CD4-positive, alpha-beta T cell treated with Interleukin-12 subunit alpha and Interleukin-12 subunit beta, for 1 hour (primary cell): ENCODE measurements at places on chromosomes 16 and 17.

DNA sequence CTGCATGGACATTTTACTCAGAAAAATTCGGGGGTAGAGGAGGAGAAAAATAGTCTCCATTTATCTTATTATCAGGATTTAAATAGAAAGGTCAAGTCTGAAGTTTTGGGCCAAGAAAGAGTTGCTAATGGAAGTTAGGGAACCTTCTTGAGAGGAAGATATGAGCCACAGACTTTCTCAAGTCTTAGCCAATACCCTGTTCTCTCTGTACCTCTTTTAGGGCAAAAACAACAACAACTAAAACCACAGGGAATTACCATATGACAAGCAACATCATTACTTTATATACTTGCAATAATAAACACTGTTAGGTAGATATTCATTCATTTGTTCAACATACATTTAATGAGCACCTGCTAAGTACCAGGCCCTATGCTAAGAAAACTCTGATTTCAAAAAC, 282.2 kb upstream of the CDH5 start:
- DNase-seq: no peak

DNA sequence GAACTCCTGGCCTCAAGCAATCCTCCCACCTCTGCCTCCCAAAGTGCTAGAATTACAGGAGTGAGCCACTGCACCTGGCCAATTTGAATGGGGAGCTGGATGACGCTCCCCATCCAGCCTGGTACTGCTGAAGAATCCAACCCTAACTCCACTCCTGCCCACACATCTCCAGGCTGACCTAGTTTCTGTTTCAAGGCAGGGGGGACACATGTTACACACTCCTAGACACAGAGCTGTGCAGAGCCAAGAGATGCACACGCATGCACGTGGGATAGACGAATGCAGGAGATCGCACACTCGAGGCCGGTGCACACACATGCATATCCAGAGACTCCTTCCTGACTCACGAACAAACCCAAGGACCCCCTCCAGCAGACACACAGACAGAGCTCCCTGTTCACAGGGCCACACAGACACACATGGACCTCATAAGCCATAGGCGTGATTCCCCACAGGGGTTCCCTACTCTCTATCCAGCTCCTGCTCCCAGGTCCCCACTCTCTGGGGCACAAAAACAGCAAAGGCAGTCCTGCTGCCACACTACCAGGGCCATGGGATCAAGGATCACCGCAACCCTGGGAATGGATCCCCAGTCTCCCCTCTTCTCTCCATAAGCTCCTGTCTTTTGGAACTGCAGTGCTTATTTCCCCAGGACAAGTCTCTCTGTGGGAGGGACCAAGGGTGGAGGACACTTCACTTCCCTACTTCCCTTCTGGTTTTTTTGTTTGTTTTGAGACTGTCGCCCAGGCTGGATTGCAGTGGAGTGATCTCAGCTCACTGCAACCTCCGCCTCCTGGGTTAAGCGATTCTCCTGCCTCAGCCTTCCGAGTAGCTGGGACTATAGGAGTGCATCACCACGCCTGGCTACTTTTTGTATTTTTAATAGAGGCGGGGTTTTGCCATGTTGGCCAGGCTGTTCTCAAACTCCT, 14.4 kb downstream of the EPOP start:
- DNase-seq: no peak

DNA sequence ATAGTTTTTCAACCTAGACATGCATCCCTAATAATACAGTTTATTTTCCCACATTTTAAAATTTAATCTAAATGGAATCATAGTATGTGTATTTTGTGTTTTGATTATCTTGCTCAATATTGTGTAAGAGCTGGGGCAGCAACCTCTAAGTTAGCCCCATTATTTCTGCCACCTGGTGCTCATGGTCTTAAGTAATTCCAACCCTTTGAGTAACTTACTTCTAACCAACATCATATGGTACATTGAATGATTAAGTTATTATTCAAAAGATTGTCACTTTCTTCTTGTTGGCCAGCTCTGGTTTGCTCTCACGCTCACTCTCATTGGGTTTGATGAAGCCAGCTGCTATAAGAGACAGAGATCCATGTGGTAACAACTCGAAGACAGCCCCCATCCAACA, 3.9 kb upstream of the KRTAP4-3 start:
- no peak for DNase-seq

- no peak for DNase-seq
These were observed 11.7 kb upstream of the TAOK1 start for GRCh38 chr17:29378500-29378899.

DNA sequence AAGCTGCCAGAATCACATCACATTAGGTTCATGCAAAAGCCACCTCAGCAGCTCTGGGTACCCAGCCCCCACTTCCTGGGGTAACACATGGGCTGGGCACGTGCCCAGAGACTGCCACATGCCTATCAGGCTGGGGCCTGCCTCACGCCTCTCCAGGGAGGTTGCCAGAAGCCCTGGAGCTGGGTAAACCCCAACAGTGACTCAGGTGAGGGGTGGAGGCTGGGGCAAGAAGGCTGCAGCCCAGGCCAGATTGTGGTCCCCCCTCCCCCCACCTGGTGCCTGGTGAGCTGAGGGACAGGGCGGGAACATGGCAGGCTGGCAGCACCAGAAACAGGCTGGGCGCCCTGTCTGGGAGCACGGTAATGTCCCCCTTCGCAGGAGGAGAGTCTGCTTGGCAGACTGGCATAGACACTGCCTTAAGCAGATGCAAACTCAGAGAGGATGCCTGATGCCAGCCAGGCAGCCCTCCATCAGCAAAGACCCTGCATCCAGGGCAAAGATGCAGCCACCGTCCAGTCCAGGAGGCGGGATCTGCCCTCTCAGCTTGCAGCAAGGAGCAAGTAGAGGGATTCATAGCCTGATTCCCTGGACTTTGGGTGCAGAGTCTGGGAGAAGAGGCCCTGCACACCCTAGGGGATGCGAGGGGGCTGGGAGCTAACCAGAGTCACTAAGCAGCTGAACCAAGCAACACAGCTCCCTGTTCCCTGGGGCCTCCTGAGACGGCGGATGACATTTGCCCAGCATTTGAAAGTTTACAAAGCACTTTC, 28.8 kb downstream of the NGFR start:
- no peak for DNase-seq

- DNase-seq: no peak
These were observed 17.5 kb downstream of the GUCY2D start for GRCh38 chr17:8019665-8020650.

DNA sequence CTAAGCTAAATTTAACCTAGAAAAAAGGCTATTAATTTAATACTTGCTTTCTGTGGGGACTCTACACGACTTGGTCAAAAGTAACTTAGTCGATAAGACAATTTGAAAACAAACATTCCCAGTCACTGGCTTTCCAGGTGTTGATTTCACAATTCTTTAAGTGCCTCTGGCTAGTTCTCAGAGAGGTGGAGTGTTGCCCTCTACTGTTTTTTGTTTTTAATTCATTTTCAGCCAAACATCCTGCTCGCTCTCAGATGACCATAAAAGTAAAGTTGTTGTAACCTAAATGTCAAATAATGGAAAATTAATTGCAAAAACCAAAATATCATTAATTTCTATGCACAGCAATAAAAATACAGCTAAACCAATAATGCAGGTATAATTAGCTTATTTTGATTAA, 107.1 kb downstream of the MYO1D start:
- DNase-seq: no peak

DNA sequence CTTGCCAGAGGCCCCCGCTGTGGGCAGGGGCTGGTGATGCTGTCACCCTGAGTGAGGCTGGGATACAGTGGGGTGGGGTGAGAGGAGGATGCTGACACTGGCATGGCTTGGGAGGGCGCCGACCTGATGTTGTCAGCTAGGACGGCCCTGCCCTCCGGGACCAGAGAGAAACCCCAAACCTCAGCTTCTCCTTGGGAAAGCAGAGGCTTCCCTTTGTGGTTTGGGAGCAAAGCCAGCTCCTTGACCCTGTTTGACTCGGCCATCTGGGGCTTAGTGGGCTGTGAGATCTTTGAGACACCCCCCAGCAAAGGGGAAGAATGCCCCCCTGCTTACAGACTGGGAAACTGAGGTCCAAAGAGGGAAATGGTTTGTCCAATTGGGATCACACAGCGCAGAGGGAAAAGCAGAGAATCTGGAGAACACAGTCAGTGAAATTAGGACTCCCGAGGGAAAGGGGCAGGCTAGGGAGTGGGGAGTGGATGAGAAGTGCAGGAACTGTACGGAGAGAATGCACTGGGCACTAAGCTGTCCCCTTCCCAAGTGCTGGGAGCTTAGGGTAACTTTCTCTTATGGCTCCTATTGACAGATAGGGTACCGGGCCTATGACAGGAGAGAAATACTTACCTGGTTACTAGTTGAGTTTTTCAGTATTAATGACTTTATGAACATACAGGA, 40.7 kb upstream of the DLX4 start:
- DNase-seq: no peak

- DNase-seq: peak; percentile 20
These were observed 18.4 kb downstream of the PLCG2 start for GRCh38 chr16:81797443-81797842.

DNA sequence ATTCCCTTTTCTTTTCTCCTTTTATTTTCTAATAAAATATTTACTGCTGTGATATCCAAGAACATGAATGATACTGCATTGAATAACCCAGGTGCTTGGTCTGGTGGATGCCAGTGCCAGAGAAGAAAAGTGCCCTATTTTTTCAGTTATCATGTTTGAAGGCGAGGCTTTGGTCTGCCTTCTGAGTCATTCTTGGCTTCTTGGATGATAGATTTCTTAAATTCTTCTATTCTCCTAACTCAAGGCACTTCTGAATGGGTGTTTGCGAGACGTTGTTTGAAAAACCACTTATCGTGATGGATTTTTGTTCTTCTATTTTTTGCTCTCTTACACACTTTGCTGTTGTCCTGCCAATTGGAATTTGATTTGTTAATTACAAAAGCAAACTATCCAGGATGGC, 66.7 kb downstream of the FTO start:
- no peak for DNase-seq

DNA sequence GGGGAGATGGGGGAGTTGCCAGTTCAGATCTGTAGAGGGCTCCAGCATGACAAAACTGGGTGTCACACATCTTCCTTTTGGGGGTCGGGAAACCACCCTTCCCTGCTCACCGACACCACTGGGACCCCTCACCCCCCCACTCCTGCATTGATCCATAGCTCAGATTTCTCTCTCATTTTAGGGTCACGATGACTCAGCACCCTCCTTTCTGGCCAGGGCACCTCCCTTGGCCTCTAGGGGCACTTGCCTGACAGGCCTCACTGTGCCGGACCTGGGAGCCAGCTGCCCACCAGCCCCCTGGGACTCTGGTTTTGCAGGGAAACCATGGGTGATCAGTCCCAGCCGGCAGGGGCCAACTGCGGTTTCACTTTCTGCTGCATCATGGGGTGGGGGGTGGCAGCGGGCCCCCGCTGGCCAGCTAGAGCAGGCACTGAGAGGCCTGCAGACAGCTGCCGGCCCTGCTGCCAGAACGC, 239.4 kb downstream of the MRTFB start:
- DNase-seq: no peak

DNA sequence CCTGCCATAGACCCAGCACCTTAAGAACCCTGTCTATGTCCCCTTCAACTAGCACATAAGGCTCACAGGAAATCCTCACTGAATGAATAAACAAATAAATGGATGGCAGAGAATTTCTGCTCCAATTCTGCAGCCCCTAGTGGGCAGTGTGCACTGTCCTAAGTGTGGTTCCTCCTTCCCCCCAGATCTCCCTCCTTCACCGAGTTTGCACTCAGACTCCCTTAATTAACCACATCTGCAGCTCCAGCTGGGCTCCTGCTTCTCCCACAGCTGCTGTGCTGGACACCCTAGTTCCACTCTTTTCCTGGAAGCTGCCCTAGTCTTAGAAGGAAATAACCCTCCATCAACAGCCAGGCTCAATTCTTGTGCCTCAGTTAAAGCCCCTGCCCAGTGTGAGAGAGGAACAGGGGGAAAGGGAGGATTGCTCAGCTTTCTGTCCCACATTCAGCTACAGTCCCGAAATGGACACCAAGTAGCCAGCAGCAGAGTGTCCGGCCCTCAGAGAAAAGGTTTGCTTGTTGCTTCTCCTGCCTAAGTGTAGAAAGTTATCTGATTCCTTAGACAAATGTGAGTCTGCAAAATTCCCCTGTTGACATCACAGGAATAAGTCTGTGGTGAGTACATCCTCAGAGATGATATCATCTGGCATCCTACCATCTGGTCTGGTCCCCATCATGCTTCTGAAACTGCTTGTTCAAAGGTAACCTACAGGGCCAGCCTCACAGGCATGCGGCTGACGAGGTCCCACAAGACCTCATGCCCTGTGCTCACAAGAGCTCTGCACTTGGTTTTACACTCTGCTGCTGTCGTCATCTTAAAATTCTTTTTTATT, 12.3 kb downstream of the LRRC3C start:
- peak; percentile 41 for DNase-seq

- no peak for DNase-seq
These were observed 56.5 kb upstream of the CIBAR2 start for GRCh38 chr16:85168732-85169256.

DNA sequence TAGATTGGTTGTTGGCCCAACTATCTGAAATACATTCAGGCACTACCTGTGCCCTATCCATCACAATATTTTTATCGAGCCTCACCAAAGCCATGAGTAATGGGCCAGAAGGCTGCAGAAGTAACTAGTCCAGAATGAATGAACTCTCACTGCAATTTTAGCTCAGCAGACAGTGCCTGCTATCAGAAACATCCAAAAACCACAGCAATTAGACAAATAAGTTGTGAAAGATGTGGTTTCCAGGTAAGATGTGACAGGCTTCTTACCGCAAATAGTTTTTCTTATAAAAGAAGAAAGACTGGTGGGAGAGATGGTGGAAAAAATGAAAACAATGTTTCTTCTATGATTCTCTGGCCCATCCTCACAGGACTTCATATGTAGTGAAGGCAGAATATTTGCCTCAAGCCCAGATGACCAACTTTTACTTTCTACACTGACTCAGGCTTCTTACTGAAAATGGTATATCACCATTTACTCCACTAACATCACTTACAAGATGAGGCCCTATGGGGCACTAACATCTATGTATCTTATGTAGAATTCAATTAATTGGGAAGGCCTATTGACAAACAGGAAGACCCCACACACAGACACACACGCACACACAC, 9.8 kb upstream of the RFFL start:
- DNase-seq: peak; percentile 44

- DNase-seq: peak; percentile 45
These were observed 71.0 kb upstream of the ATF7IP2 start for GRCh38 chr16:10314811-10315210.

DNA sequence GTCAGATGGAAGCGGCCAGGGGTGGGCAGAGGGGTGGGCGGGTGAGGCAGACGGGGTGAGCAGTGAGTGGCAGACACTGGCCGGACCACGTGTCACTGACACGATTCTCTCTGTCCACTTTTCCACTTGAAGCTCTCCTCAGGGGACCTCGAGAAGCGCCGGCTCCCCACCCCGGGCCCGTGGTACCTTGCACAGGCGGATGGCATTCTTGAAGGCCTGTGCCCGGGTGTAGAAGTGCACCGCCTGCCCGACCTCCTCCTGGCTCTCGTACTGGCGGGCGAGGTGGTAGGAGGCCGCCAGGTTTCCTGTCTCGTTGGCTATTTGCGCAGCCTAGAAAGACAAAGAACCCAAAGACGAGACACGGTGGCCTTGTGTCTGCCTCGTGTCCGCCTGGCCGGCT, 9.1 kb upstream of the TMEM204 start:
- DNase-seq: no peak

DNA sequence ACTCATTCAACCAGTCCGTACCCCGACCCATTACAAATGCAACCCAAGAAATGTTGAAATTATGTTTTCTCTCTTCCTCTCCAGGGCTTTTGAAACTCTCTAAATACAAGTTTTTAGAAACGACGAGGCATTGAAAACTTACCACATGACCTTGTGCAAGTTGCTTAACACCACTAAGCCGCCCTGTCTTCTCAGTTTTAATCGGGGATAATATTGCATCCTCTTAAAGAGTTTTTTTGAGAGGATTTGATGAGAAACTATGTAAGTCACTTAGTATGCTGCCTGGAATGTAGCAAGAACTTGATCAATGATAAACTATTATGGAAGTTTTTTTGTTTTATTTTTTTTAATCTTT, 149.0 kb upstream of the FAM20A start:
- no peak for DNase-seq
